Smooth muscle cell of the umbilical artery (primary cell): ENCODE measurements at places on chromosomes 3 and 15. TPM values are rescaled to one million over a fixed set of nuclear protein-coding genes. Genes with fewer than 3 reads are reported as not detected.

CD96 gene
- total RNA-seq: 0.05 TPM in 1 of 2 replicates, not detected in the other

GOLGA6B gene
- not detected in 2 replicates for total RNA-seq

SAMD7 gene
- total RNA-seq: not detected in 2 replicates

ZPLD1 gene
- total RNA-seq: 0.42 and 0.59 TPM in 2 replicates

WDR53 gene
- total RNA-seq: 5.3 and 5.8 TPM in 2 replicates

RETNLB gene
- not detected in 2 replicates for total RNA-seq

GP5 gene
- total RNA-seq: 0.14 and 0.59 TPM in 2 replicates

PRR20G gene
- not detected in 2 replicates for total RNA-seq

RYR3 gene
- 0.42 TPM in 1 of 2 replicates, not detected in the other for total RNA-seq

QARS1 gene
- 237 and 281 TPM in 2 replicates for total RNA-seq

FANCD2OS gene
- total RNA-seq: not detected in 2 replicates

ACAN gene
- under 0.01 TPM in 2 replicates for total RNA-seq

CTXN2 gene
- not detected in 2 replicates for total RNA-seq

DAZL gene
- not detected in 2 replicates for total RNA-seq

SMAD6 gene
- 7.9 and 25.5 TPM in 2 replicates for total RNA-seq

MST1R gene
- 0.14 and 0.30 TPM in 2 replicates for total RNA-seq

BFSP2 gene
- total RNA-seq: not detected in 2 replicates

LHFPL4 gene
- not detected in 2 replicates for total RNA-seq

MYL3 gene
- not detected in 2 replicates for total RNA-seq

THOC7 gene
- total RNA-seq: 42.2 and 51.5 TPM in 2 replicates

GABRR3 gene
- total RNA-seq: not detected in 2 replicates

FEZF2 gene
- total RNA-seq: not detected in 2 replicates

GOLGA6D gene
- 0.05 TPM in 1 of 2 replicates, not detected in the other for total RNA-seq

CHAC1 gene
- 9.5 and 41.9 TPM in 2 replicates for total RNA-seq

TGM4 gene
- total RNA-seq: not detected in 2 replicates

SLC38A3 gene
- not detected in 2 replicates for total RNA-seq

LRRC15 gene
- total RNA-seq: 2.2 and 2.4 TPM in 2 replicates

BTBD1 gene
- 125 and 133 TPM in 2 replicates for total RNA-seq

STAB1 gene
- total RNA-seq: 1.1 and 1.2 TPM in 2 replicates

BOC gene
- total RNA-seq: 1.8 and 2.4 TPM in 2 replicates

FBXO40 gene
- total RNA-seq: not detected in 2 replicates

BBS4 gene
- 20.8 and 21.5 TPM in 2 replicates for total RNA-seq

CLRN1 gene
- total RNA-seq: not detected in 2 replicates

MYRIP gene
- total RNA-seq: 0.05 TPM in 1 of 2 replicates, not detected in the other

LRTM1 gene
- not detected in 2 replicates for total RNA-seq

SRGAP3 gene
- 1.5 and 4.9 TPM in 2 replicates for total RNA-seq

SEMA3G gene
- total RNA-seq: 0.09 TPM in 1 of 2 replicates, not detected in the other

CD47 gene
- 108 and 116 TPM in 2 replicates for total RNA-seq

HYAL1 gene
- total RNA-seq: 0.30 and 0.42 TPM in 2 replicates

WDR93 gene
- under 0.01 TPM in 1 of 2 replicates, not detected in the other for total RNA-seq

TRAT1 gene
- not detected in 2 replicates for total RNA-seq

ESYT3 gene
- total RNA-seq: 0.59 and 1.6 TPM in 2 replicates

PLSCR4 gene
- 9.3 and 16.0 TPM in 2 replicates for total RNA-seq

SYNPR gene
- total RNA-seq: not detected in 2 replicates

PARP15 gene
- total RNA-seq: under 0.01 and 0.18 TPM in 2 replicates

SLC28A1 gene
- total RNA-seq: not detected in 2 replicates

FAM174B gene
- 2.4 TPM in 1 of 2 replicates, not detected in the other for total RNA-seq

SLCO2A1 gene
- not detected in 2 replicates for total RNA-seq
